T-helper 2 cell (primary cell): ENCODE measurements at places on chromosomes 4 and X.

DNA sequence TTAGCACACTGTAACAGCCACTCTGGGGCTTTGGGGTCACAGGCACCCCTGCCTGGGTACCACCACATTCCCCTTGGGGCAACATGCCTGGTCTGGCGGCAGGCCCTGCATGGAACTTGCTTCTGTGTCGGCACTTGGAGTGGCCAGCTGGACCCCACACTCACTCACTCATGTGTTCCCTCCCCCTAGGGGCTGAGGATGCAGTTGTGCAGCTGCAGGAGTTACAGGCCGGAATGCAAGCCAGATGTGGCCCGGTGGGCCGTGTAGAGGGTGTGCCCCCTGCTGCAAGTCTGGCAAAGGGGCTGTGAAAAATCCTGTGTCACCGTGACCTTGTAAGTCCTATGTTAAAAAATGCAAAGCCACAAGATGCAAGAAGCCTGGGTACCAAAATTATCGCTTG lies 34.2 kb downstream of the ATXN3L start:
- no peak for DNase-seq

DNA sequence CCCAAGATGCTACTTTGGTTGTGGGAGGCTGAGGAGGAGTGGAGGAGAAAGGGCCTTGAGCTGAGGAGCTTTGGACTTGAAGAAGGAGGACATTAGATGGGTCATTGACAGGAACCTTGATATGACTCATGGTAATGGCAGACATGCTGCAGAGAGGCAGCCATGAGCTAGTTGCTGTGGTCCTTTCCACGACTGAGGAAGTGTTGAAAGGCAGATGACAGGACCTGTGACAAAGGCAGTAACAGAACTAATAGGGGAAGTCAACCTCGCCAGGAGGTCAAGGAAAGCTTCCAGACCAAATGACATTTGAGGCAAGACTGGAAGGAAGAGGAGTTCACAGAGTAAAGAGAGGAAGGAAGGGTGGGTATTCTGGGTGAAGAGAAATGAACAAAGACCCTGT lies 7.6 kb upstream of the XPNPEP2 start:
- DNase-seq = no peak

- DNase-seq = no peak
Measured at GRCh38 chrX:13747836-13748235, 13.3 kb downstream of the OFD1 start.

- DNase-seq = no peak
Measured at GRCh38 chrX:8848911-8849310, 47.7 kb upstream of the FAM9A start.

GRCh38 chr4:165684177-165684805 lies 188.7 kb upstream of the TLL1 start:
- DNase-seq = no peak

GRCh38 chrX:153527208-153527607 lies 9.8 kb downstream of the ATP2B3 start:
- DNase-seq = no peak

DNA sequence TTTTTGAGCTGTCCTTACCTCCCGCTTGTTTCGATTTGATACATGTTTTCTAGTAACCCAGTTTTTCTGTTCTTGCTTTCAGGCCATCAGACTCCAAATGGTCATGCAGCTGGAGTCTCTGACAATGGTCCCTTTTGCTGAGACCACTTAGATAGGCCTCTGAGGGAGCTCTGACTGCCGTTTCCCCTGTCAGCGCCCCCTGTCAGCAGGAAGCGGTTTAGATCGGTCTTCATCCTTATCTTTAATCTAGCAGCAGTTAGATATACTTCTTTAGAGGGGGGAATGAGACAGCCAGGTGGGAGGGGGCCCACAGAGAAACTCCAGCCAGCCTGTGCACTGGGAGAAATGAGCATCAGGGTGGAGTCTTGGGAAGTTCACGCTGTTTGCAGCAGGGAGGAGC lies 457.9 kb downstream of the GPAT3 start:
- DNase-seq = no peak

- DNase-seq = no peak
Measured at GRCh38 chrX:132576939-132577338, 88.1 kb upstream of the MBNL3 start.

GRCh38 chr4:36332782-36333131 lies 51.3 kb downstream of the DTHD1 start:
- DNase-seq = no peak
